ENCODE measurements at places on chromosomes 11 and 22.
A peak's percentile ranks its signal among the peaks of the same experiment; 100 is the strongest.

GRCh38 chr11:95577716-95578460, 211.7 kb downstream of the FAM76B start:
- peak; percentile 62 for DNase-seq

DNA sequence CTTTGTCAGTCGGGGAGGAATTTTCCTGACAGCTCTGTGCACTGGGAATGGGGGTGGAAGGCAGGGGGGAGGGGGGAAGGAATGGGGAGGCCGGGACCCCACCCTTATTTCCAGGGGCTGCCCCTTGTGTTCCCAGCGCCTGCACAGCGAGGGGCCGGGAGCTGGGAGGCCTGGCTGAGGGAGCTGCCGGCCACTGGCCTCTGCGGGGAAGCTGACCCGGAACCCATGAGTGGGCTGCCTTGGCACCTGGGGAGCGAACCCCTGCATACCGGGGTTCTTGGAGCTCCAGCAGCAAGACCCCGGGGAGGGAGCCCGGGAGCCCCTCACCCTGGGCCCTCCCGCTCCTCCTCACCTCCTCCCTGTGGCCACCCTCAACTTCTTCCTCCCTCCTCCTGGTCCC, 3.5 kb downstream of the H19 start:
- no peak for DNase-seq

DNA sequence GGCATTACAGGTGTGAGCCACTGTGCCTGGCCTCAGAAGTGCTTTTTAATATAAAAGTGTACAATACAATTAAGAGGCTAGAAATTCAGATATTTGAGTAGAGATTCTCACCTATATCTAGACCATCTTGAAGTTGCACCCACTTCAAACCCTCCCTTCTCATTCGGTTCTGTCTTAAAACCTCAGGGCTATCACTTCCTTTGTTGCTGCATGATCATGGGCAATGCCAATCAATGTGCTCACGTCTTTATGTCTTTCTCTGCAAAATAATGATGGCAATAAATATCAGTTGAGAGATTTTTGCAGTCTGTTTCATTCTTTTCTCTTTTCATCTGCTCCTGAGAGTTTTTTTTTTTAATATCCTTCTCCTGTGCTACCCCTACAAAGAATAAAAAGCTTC, 9.3 kb upstream of the NUP160 start:
- DNase-seq: no peak

DNA sequence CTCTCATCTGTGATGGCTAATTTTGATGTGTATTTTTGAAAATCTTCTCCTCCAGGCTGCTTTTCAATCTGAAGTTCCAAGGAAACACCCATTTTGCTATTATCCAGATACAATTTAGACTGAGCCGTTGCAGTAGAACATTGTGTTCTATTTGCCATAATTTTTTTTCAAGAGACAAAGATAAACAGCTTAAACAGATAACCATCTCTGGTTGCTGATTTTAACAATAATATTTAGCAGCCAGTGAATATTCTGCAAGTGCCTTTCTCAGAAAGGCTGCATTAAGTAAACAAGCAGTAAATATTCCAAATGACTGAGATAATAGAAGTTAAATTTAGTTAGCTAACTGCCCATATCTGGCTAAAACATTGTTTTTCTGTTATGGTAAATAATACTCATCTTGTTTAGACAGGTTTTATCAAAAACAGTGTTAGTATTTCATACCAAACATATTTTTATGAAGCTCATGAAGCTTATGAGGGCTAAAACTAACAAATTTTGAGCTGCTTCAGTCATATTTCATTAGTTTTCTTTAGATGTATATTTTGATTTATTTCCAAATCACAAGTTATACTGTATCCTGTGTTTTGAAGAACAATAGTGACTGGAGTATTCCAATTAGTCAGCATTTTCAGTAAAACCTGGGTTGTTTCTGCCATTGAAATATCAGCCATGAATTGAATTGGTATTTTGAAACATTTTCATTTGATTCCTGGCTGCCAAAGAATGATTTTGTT, 206.7 kb downstream of the SBF2 start:
- no peak for DNase-seq

- DNase-seq: no peak
These were observed 106.3 kb downstream of the KCNQ1OT1 start for GRCh38 chr11:2593393-2593950.

DNA sequence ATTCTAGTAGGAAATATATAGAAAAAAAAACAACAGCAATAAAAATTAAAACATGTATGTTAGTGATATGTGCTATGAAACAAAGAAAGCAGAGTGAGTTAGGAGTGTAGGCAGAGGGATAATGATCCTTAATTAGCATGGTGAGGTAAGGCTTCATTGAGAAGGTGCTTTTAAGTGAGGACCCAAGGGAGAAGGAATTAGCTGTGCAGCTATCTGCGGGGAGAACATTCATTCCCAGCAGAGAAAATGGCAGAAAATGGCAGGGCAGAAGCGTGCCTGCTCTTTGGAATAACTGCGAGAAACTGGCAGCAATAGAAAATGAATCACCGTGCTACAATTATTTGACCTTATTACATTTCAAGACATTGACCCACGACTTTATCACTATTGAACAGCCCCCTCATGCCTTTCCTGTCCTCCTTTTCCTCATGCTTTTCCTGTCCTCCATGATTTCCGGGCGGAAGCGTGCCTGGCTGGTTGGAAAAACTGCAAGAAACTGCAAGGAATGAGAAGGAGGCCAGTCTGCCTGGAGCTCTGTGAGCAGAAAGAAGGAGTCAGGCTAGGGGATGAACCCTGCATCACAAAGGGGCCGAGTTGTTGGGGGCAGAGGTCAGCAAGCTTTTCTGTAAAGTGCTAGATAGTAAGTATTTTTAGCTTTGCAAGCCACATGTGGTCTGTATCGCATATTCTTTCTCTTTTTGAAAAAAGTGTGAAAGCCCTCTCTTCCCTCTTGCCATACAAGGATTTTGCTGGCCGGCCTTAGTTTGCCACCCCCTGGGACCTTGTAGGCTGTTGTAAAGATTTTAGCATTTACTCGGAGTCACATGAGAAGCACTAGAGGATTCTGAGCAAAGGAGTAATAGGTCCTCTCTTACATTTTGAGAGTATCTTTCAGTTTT, 37.1 kb upstream of the SWAP70 start:
- no peak for DNase-seq

DNA sequence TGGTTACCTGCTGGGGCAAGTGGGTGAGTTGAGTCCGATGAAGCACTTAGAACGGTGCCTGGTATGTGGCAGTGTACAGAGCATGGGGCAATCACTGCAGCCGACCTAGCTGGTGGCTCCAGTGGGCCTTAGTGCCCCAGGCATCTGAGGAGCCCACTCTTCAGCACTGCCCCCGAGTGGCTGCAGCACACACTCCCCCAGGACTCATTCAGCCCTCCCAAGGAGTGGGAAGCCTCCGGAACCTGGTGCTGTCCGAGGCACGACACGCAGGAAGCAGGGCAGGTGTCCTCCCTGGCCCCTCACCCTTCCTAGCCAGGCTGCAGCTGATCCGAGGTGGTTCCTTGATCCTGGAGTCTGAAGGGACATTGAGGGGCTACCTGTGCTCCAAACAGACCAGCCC, 42.4 kb upstream of the PRODH start:
- DNase-seq: no peak

DNA sequence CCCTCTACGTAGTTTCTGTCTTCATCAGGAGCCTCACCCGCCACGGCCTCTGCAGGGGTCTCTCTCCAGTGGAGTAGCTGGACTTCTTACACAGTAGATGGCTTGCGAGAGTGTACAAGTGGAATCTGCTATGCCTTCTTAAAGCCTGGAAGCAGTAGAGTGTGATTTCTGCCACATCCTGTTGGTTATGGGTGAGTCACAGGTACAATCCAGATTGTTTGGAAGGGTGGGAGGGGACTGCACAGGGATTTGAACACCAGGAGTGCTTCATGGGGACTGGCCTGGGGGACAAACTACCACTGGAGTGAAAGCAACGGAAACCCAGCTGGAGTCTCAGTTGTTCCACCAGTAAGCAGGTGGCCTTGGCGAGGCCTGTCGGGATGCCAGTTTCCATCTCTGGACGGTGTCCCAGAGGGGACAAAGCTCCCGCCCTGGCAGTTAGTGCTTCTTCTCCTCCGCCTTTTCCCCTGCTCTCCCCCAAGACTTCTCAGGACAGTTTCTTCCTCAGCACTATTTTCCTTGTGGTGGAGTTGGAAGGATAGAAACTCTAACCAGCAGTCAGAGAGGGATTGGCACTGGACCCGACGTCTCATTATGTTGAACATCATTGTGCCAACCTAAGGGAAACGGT, 85.0 kb upstream of the RCN1 start:
- peak; percentile 73 for DNase-seq
